ENCODE measurements at places on chromosomes 2 and 18.
A peak's percentile ranks its signal among the peaks of the same experiment; 100 is the strongest.

GRCh38 chr18:58989184-58989759, 124.6 kb downstream of the ZNF532 start:
- no peak for DNase-seq

DNA sequence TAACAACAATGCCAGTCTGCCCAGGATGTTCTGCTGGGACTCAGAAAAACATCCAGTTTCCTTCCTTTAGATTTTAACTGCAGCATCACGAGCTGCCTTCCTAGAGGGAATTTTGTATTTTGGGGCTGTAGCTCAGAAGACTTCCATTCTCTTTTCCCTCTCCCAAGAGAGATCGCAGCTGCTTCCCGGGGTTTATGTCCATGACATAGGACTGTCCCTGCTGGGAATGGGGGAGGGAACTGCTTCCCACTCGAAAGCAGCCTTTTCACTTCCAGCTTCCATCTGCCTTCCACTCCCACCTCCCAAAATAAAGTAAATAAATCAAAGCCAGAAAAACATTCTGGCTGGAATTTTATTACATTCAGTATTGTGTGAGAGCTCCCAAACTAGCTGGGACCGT, 52.4 kb downstream of the LIMS1 start:
- no peak for DNase-seq

DNA sequence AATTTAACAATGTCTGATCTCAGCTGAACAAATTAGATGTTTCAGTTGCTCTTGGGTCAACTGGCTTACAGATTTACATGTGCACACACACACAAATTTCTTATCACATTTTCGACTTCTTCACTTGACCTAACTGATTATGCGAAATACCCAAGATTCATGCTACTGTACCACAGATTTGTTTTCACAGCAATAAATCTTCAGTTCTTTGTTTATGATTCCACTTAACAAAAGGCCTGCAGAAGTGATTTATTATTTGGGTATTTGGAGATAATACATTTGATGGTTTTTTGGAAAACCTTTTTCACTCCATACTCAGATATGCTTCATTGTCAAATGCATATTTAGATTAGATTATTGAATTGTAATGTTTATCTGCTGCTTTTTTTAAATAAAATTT, 129.0 kb downstream of the GALNT1 start:
- DNase-seq: no peak

DNA sequence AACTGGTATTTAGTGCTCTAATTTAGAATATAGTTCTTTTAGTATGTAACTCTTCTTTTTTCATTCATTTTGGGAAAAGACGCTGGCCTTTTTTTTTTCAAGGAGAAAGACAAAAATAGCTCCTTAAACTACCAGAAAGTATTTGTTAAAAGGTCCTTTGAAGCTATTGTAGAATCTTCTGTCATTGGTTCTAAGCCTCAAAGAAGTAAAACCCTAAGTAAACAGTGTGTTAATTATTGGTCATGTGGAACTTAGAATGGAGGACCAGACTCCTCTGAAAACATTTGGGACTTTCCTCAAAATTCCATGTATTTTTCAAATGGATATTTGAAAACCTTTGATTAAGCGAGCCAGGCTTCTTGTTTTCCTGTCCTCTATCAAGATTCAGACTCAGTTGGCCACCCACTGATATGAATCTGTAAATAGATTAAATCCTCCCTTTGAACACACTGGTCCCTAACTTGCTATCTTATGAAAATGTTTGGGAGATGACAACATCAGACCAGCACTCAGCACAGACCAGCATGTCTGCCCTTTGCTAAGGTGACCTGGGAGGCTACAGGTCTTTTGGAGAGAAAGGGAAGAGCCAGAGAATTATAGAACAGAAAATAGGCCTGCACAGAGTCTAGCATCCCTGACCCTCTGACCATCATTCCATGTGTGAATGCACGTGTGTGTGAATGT, 120.3 kb upstream of the GATA6 start:
- no peak for DNase-seq

DNA sequence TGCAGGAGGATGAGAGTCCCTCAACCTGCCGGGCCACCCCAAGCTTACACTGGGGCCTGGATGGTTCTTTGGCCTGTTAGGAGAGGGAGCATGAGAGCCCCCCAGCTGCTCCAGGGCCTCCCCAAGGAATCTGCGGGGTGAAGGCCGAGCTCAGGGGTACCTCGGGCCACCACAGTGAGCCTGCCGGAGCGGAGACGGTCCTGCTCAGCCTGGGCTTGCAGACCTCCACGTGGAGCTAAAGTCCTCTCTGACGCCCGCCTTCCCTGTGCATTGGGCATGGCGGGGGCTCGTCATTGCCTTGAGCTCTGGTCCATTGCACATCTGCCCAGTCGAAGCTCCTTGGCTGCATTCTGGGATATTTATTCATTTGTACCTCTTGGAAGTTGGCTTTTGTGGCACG, 62.7 kb downstream of the ASB1 start:
- no peak for DNase-seq

DNA sequence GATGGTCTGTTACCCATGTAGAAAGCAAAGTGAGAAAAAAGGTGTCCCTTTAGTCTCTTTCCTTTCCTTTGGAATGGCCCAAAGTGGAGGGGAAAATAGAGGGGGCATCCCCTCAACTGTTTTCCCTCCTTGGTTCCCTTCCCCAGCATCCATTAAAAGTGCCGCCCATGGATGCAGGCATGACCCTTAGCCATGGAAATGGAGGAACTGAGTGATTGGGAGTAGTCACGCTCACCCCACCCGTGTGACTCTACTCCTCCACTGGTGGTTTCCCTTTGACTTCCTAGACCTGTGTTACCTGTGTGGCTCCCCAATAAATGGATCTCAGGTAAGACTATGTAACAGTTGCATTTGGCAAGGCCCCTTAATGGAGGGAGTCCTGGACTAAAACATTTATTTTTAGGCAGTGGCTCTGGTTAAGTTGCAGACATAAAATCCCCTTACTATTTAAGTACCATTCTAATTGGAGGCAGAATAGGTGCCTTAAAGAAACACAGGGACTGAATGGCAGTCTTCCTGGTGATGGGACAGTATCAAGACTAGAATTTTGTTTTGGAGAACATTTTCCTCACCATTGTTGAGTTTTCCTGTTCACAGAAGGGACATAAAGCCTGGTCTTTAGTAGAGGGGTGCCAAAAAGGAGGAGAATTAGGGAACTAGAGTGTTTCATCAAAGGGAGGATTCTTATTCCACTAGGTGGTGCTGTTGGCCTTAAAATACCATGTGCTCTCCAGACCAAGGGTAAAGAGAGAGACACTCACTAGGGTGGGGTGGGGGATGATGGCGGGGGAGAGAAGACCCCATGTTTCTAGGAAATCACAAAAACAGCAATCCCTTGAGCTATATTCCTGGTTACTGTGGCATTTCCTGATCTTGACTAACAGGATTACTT, 25.7 kb upstream of the PLA2R1 start:
- DNase-seq: no peak

GRCh38 chr18:12342661-12343060, 34.4 kb downstream of the AFG3L2 start:
- no peak for DNase-seq

DNA sequence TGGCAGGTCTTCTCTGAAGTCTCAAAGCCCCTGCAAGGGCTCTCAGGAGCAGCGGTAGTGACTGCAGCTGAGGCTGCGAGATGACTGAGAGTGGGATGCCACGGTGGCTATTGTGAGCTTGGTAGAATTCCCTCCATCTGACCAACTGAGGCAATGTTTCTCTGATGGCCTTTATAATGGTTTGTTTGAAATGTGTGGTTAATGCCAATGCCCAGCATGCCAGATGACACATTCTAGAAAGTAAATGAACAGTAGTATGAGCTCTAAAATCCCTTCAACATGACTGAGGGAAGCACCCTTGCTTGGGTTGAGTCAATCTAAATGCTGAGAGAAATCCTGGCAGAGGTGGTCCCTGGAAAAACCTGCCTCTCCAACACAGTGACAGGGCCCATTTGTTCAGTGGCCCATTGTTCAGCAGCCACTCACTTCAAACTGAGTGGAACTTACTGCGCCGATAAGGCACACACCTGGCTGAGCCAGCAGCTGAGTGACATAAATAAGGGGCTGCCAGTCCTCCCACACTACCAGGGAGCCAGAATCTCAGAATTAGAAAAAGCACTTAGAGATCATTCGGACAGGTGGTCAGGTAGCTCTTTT, 31.7 kb downstream of the SULT1C2 start:
- DNase-seq: no peak

GRCh38 chr18:48538531-48539405, at the start of gene CTIF:
Gene CTIF, plus strand, starts transcription at chr18:48539031. Its CDS starts 80,535 bp downstream, at chr18:48619566.
- DNase-seq: peak; percentile 61

GRCh38 chr18:75076286-75076685, 132.7 kb downstream of the PTGR3 start:
- no peak for DNase-seq

- no peak for DNase-seq
Measured at GRCh38 chr2:101361522-101361921, 25.8 kb downstream of the CREG2 start.

DNA sequence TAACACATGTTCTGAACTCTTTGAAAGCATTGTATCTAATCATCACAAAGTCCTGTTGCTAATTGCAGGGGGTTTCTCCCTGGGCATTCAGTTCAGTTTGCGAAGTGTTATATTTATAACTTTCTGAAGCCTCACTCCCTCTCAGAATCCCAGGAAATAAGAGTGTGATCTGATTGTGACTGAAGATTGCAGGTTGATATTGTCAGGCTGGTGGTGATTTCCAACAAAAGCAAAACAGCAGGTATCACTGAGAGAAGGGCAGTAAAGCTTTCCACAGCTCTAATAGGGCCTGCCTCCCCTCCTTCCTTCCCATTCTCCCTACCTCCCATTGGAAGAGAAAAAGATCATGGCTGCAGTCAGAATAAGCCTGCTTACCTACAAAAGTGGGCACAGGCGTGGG, 466.7 kb upstream of the FSHR start:
- DNase-seq: no peak

DNA sequence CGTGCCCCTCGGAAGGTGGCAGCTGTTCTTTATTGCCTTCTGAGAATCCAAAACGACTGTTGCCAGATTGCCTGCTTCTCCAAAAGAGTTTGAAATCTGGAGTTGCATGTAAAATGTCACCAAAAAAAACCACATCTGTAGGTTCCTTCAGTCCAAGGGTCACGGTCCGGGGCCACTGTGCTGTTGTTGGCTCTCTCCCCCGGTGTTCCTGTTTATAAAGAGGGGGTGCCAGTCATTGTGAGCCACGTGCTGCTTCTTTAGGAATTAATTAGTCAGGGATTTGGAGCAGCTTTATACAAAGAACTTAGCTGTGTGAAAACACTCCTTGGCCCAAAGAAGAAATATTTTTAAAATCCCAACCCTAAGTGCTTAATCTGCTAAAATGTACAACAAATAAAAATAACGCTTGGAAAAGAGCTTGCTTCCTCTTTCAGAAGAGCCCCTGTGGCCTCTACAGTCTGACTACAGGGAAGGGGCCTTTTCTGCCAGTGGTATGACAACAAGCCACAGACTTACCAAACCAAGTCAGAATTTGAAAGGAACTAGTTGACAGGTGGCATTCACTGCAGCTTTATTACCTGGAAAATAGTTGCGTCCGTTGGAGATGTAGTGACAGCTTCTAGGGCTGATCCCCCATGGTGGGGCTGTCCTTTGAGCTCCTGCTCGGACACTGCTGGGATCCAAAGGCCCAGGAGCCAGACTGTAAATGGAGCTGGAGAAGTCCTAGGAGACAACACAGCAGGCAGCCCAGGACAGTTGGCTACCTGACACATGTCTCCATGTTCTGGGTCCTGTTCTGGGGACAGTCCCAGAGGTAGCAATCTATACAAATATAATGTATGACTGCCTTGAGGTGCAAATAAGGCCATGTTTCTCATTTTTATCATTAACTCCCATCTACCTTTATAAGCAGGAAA, 84.5 kb upstream of the SLC1A4 start:
- DNase-seq: no peak

DNA sequence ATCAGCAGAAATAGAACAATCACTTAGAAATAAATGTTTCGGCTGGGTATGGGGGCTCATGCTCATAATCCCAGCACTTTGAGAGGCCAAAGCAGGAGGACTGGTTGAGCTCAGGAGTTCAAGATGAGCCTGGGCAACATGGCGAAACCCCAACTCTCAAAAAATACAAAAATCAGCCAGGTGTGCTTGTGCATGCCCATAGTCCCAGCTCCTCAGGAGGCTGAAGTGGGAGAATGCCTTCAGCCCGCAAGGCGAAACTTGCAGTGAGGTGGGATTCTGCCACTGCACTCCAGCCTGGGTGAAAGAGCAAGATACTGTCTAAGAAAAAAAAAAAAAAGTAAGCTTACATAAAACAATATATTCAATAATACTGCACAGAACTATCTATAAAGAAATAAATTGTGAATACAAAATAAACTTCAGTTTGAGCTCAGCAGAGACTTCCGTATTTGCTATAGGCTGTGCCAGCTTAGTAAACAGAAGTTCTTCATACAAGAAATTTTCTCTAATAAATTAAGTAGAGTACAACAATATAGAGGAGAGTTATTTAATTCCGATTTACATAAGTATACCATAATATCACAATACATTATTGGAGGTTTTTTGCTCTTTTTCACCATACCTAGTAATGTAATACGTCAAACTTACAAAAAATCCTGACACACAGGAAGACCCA, 43.6 kb downstream of the SRBD1 start:
- DNase-seq: no peak

- no peak for DNase-seq
Measured at GRCh38 chr2:223669453-223670225, 67.5 kb upstream of the SCG2 start.

DNA sequence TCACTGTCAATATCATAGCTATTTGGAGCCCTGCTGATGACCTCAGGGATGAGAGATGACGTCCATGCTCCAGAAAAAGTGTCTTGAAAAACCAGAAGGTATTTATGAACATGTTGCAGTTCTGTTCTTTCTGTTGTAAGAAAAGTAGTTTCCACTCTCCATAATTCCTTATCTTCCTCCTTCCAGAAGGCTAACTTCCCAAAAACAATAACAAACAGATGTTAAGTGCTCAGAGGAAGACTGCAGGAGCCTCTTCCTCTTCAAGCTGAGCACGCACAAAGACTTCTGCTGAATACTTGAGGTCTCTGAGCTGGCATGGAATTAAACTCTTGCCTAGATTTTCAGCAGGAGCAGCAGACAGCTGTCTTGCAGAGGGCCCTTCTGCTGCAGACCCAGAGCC, 434.5 kb upstream of the KLHL29 start:
- no peak for DNase-seq

DNA sequence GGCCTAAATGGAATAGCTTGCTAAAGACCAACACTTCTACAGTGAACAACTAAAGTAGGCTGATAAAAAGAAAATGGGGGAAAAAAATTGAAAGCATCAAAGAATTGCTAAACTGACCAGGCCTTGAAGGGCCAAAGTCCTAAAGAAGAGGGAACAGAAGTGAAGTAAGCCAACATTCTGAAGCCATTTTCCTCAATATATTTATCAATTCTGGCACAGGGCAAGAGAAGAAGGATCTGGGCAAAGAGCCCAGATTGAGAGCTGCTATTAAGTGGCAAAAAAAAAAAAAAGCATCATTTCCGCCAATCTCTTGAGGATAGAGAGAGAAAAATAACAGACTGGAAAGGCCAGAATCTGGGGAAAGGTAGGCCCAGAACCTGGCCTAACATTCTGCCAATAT, 25.7 kb downstream of the FANCL start:
- DNase-seq: no peak

GRCh38 chr18:23887493-23887892, 127.1 kb upstream of the TTC39C start:
- no peak for DNase-seq

Measured in stimulated activated CD4-positive, alpha-beta T cell treated with anti-CD3 and anti-CD28 coated beads, Interleukin-12 subunit alpha, Interleukin-12 subunit beta, amount 100 ng/mL, for 48 hours (primary cell).